ENCODE measurements at places on chromosomes 7 and 10.

- DNase-seq: no peak
Observed at GRCh38 chr10:124653811-124654651, 90.1 kb downstream of the FAM53B start.

DNA sequence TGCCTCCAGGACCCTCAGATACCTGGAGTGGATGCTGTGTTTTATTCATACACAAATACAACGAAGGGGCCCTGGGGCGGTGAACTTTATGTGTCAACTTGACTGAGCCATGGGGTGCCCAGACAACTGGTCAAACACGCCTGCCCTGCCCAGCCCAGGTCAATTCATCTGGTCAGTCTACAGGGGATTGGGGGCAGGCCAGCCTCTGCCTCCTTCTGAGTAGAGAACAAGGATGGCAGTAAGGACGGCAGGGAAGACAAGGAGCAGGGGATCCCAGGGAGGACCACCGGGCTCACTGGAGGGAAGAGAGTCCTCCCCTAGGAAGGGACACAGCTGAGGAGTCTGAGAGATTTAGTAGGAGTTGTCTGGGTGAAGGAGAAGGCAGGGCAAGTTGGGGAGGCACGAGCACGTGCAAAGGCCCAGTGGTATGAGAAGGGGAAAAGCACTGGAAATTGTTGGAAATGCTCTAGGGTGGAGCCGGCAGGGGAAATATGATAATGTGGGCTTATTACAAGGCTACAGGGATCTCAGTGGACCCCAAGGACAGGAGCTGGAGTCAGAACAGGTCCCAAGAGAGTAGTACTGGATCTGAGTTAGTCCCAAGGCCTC, 63.4 kb downstream of the MYL10 start:
- no peak for DNase-seq

GRCh38 chr7:70669854-70670253, 462.1 kb upstream of the GALNT17 start:
- DNase-seq: no peak

DNA sequence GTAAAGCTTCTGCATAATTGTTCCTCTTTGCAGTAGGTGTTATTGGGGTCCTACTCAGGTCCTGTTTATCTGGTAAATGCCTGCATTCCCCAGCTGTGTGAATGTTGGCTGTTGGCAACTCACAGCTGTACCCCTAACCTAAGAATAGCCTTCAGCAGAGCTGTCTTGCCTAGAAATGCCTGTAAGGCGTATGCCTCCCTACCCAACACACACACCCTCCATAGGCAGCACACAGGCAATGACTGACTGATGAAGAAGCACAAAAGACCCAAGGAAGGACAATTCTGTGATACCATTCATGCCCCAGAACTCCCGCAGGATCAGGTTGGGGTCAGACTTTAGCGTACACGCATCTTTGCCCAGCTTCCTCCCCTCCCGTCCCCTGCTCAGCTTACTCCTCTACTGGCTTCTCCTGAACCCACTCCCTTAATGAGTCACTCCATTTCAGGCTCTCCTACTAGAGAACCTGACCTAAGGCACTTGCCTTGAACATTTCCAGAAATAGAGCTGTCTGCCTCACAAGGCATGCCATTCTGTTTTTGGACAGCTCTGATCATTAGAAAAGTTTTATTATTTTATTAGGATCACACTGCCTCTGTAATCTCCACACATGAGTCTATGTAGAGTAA, 99.2 kb upstream of the PIK3CG start:
- no peak for DNase-seq

GRCh38 chr7:140489026-140489359, 9.7 kb upstream of the MKRN1 start:
- DNase-seq: no peak

GRCh38 chr10:132462463-132463332, 65.7 kb downstream of the PWWP2B start:
- DNase-seq: no peak

GRCh38 chr10:113103131-113103840, 153.2 kb downstream of the TCF7L2 start:
- no peak for DNase-seq

DNA sequence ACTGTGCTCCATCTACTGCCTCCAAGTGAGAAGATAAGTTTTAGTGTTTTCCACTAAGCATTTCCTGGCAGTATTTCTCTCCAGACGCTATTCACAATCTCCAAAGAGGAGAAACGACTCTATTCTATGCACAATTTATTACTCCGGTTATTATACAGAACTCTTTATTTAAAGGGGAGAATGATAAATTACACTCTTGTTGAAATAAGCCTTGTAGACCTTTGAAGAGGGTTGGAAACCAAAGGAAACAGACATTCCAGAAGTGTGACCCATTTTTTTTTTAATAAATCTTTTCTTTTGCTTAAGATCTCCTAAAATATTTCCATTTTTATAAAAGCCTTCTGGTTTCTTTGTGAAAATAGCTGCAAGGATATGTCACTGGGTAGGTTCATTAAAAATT, 76.1 kb upstream of the HDAC9 start:
- DNase-seq: no peak

- no peak for DNase-seq
Observed at GRCh38 chr7:38327637-38328036, 54.2 kb upstream of the TARP start.

- DNase-seq: no peak
Observed at GRCh38 chr10:131982185-131982756, 548 bp upstream of the BNIP3 start.

GRCh38 chr10:97307866-97308780, 10.9 kb upstream of the FRAT1 start:
- no peak for DNase-seq

- peak; percentile 24 for DNase-seq
Observed at GRCh38 chr10:11684717-11685645, 57.2 kb upstream of the ECHDC3 start.

DNA sequence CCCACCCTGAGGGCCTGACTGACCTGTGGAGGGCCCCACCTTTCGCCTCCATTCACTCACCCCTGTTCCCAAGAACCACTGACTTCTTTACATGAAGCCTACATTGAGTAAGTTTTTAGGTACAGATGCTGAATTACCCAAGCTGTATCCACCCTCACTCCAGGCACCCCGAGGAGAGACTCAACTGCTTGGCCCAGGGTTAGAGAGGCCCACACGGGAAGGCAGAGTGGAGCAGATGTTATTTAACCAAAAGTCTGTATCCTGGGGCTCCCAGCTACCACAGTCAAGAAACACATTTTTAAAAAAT, 213.1 kb upstream of the FRMD4A start:
- no peak for DNase-seq

DNA sequence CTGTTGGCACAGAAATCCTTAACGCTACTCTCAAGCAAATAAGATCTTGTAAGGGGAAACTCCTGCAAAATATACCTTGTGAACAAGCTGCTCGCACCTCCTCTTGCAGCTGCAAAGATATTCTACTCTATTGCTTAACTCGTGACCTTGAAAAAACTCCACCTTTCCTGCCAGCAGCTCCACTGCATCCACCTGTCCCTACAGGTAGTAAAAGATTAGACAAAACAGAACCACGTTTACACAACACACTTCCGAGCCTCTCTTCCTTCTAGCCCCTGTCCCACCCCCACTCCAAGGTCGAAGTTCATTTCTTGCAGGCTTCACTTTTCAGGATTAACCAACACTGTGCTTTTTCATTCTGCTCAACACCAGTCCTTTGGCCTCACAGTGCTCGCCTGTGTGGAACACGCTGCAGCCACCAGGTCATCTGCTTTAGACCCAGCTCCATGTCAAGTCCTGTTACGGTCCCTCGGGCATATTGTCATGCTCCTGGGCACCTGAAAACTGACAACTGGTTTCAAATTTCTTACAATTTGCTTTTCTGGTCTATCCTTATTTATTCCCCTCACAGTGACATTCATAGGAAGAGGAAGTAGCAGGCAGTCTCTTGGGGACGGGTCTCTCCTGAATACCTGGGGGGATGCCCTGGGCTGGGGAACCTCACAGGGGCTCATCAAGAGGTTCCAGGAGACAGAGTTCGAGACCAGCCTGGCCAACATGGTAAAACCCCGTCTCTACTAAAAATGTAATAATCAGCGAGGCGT, 165.8 kb upstream of the KLF14 start:
- no peak for DNase-seq

DNA sequence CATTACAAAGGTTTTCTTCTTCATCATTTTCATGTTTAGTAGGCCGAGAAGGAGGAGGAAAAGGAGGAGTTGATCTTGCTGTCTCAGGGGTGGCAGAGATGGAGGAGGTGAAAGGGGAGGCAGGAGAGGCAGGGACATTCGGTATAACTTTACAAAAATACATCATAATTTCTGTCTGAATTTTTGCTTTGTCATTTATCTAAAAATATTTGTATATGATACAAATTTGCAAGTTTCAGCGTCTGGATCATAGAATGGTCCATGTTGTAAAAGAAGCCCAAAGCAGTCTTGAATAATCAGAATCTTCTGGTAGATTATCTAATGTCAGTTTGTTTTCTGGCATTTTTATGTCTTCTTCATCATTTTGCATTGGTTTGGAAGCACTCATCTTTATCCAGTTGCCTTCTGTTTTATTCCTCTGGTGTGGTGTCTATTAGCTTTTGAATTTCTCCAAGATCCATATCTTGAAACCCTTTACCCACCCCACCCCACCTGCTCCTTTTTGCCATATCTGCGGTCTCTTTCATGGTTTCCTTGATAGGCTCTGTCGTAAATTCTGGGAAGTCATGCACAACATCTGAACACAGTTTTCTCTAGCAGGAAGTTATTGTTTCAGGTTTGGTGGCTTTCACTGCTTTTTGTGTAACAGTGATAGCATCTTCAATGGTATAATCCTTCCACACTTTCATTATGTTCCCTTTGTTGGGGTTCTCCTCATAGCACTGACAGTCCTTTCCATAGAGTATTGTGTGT, 95.0 kb downstream of the ST7 start:
- DNase-seq: no peak

DNA sequence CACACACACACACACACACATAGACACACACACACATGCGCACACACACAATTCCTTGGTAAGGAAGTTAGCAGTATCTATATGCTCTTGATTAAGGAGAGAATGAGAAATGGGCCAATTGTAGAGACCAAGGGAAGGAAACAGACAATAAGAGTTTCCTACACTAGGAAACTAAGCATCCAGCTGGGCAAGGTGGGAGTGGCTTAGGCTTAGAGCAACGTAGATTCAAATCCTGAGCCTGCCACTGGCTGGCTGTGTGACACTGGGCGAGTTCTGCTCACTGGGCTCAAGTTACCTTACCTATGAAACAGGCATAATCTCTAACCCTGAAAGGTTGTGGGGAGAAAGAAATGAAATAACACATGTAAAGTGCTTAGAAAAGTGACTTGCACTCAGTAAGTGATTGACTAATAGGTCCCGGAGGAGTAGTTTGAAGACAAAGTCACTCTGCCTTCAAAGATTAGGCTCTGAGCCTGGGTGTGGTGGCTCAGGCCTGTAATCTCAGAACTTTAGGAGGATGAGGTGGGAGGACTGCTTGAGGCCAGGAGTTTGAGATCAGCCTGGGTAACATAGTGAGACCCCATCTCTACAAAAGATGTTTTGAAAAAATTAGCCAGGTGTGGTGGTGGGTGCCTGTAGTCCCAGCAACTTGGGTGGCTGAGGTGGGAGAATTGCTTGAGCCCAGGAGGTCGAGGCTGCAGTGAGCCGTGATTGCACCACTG, 701.4 kb downstream of the PARD3 start:
- DNase-seq: no peak

DNA sequence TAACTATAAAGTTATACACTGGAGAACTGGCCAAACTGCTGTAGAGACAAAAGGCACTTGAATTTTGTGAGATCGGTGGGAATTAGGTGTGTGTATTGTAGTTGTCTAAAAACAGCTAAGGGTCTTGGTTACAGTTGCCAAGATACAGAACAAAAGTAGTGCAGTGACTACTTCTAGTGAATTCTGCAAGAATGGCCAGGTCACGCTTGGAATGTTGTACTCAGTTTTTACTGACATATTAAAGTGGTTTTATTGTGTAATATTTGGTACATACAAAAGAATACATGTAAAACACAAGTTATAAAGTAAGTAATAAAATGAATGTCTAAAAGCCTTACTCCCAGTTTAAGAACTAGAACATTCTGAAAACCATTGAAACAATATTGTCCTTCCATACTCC, 42.4 kb downstream of the PRPF18 start:
- no peak for DNase-seq

DNA sequence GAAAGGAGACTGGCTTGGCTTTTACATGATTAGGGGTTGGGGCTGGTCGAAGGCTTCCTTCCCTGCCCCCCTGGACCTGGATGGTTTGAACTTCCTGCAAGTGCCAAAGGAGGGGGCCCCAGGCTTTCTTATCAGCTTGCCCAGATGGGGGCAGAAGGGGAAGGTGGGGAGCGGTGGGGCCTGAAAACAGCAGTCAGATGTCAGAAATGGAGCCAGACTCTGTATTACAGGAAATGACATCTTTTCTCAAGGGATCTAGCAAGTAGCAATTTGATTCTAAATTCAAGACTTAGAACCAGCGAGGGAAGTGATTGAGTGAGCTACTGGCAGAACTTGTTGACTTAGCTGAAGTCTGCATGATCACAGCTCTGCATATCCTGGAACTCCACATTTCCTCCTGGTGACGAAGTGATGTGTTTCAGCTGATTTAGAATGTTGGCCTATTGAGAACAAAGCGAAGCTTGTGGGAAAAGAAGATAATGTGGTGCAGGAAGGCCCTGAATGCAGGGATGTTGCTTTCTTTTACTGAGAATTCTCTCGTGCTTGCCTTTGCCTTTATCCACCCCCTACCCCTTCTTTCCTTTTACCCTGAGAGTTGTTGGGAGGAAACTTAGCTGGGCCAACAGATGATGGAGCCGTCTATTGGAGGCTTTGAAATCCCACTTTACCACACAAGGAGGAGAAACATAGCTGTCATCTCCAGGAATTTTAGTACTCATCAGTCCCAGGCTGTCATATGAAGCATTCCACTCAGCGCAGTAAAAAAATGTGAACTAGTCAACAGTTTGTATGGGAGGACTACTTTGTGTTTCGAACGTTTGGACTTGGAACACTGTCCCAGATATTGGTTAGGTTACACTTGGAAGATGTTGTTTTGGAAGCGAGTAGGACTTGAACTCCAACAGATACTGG, 43.2 kb downstream of the CCNY start:
- DNase-seq: no peak

DNA sequence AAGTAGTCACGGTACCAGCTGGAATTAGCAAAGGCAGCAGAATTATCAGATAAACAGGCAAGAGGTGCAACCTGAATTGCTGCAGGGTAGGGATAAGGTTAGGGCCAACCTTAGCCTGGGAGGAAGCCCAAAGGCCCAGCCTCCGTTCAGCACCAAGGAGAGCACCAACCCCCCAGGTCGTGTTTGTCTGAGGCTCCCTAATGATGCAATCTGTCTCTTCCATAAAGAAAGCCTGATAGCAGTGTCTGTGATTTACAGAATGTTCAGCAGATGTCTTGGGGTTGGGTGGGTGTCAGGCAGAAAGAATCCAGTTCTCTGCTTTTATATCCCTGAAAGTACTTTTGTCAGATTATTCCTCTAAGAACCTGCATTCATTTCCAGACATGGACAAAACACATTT, 328.4 kb upstream of the AOAH start:
- DNase-seq: no peak

DNA sequence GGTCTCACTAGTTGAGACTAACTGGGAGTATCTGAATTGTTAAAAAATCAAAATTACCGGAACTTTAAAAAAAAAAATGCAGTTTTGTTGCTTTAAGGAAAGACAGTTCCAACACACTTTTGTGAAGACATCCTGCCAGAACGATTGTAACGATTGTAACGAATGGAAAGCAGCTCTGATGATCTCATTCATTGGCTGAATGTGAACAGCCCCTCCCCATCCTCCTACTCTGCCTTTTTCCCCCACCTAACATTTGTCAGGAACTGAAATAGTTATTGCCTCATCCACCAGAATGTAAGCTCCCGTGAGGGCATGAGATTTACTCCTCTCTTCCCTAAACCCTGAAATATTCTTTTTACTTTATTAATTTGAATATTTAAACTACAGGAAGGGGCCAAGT, 23.1 kb upstream of the ZC3HAV1L start:
- no peak for DNase-seq
